Effector CD8-positive, alpha-beta T cell (primary cell): ENCODE measurements at places on chromosomes 2 and 18.

DNA sequence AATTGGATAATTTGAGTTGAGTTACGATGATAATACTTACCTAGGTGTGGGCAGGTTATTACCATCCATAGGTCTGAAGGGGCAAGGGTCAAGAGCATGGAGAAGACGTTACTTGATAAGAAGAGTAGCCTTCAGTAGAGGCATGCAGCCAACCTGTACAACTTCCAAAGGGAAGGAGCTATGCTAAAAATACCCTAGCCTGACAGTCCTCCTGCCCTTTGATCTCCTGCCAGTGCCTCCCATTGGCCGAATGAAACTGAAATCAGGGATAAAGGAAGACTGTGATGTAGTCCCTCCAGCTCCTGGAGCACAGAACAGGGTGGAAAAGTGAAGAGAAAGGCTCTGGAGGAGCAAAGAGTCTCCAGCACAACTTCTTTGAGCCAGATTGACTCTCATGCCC is 487.4 kb downstream of the ADCYAP1 start:
- DNase-seq: no peak

DNA sequence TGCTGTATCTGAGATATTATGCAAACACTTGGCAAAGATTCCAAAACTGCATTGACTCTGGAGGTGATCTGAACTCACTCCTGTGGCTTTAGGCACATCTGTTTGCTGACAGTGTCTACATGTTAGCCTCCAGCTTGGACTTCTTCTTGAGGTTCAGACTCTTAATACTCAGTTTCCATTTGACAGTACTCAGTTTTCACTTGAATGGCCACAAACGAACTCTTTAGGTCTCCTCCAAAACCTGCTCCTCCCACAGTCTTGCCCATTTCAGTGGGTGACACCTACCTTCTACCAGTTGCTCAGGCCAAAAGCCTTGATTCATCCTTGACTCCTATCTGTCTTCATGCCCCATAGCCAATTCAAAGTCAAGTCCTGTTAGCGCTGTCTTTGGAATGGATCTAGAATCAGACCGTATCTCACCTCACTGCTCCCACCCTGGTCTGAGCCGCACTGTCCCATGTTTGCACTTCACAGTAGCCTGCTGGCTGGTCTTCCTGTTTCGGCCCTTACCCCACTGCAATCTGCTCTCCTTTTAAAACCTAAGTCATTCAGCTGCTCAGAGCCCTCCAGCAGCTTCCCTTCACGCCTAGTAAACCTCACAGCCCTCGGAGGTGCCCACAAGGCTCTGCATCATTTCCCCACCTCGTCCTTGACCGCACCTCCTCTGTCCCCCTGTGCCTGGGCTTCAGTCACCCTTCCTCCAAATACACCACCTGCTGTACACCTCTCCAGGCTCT is 10.5 kb downstream of the ATG16L1 start:
- no peak for DNase-seq

DNA sequence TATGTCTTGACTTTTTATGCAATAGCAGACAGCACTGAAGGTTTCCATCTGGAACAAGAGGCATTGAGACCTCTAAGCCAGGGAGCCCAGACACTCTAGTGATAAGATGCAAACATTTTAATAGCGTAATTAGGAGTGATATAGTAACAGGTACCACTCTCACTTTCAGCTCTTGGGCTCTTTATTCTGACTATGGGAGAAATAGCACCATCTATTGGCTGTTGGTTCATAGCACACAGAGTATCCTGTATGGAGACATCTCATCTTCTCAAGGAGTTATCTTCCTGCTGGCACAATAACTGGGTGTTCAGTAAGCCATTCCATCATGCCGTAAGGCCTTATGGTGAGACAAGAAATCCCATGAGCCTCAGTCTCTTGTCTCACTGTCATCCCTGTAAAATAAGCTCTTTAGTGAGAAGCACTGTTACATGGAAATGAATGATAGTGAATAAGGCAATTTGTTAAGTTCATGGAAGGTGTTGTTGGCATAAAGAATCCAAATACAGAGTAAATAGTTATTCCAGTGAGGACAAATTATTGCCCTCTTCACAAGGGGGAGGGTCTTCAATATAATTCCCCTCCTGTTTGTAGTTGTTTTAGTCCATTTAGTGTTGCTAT is 48.3 kb downstream of the THUMPD2 start:
- DNase-seq: no peak

DNA sequence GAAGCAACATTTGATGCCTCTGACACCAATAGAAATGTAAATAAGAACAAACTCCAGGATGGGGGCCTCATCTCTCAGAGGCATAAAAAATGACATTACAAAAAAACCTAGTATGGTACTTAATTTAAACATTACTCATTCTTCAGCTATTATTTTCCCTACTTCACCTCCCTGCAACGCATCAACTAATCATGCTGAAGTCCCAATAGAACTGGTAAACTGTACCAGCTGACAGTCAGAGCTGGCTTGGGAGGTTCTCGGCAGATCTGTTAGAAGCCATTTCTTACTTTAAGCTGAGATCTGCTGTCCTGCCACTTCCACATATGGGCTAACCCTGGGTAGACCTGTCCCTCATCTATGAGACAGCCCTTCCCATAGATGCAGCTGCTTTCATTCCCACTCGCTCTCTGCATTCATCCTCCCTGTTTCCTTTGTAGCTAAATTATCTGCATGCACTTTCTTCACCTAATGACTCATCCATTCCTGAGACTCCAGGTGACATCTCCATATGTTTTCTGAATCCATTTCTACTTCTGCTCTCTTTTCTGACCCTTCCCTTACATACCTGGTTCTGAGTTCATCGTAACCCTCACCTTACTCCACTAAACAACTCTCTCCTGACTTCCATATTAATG is 108.1 kb downstream of the AOX1 start:
- DNase-seq: no peak

DNA sequence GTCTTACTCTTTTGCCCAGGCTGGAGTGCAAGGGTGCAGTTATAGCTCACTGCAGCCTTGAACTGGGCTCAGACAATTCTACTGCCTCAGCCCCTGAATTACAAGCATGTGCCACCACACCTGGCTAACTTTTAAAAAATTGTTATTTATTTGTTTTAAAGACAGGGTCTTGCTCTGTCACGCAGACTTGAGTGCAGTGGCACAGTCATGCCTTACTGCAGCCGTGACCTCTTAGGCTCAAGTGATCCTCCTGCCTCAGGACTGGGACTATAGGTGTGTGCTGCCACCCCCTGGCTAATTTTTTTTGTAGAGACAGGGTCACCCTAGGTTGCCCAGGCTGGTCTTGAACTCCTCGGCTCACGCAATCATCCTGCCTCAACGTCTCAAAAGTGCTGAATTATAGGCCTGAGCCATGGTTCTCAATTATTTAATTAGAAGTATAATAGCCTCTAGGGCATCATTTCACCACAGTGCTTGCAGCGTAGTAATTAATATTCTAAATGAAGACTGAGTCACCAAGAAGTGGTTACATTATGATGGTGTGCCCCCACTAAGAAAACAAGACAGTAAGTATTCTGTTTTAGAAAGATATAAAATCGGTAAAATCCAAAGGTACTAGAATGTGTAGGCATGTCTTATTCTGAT is 69.6 kb downstream of the EML4 start:
- peak; percentile 1 for DNase-seq

DNA sequence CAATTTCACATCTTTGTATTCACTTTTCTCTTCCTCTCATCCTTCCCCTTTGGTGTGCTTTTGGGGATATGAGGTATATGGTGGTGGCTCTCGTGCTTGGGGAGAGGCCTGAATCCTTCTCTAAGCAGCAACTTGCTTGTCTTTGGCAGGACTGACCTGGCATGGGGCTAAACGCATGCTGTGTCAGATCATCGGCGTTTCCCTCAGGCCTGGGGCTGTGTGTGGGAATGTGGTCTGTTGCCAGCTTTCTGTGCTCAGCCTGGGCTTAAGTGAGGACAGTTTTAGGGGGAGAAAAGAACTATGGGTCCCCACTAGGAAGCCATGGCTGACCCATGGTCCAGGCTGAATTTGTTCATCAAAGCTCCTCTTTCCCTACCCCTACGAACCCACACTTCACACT is 60.7 kb downstream of the TET3 start:
- no peak for DNase-seq

GRCh38 chr2:219228041-219228910 is 1.2 kb downstream of the ATG9A start:
- no peak for DNase-seq

DNA sequence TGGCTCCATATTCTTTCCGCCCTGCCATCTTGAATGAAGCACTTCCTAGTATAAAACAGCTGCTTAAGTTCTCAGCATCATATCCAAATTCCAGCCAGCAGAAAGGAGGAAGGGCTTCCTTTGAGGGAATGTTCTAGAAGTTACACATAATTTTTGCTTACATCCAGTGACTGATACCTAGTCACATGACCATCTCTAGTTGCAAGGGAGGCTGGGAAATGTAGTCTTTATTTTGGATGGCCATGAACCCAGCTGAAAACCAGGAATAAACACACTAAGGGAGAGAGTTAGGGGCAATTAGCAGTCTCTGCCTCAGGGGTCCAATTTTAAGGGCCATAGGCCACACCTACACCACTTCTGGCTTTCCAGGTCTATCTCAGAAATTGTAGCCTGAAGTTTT is 57.8 kb upstream of the LMAN1 start:
- no peak for DNase-seq

DNA sequence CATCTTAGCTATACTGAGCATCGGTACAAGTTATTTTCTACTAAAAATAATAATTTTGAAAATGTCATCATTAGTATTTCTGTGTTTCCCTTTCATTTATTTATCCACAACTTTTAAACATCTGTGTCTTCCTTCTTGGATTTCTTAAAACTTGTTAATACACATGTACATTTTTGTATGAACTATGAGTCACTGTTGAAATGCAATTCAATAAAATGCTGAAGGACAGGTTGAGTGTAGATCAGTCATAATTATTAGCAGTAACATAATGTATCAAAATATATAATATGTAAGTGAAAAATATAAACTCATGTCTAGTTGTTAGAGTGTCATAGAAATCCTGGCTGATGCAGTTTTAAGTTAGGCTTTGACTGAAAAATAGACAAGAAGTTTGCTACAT is 115.9 kb downstream of the MEIS1 start:
- no peak for DNase-seq

DNA sequence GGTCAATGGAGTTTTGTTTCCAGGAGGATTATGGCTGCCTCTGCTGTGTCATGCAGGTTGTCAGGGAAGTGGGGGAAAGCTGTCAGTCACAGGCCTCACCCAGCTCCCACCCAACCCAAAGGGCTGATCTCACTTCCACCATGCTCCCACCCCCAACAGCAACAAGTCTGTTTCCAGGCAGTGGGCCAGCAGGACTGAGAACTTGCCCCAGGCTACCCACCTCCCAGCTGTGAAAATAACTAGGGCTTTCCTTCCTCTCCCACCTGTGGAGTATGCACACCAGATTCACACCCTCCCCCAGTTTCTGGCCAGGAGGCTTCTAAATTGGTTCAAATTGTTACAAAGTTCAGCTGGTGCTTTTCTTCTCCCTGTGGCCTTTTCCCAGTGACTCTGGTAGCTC is 95.6 kb upstream of the ACVR1 start:
- DNase-seq: no peak

DNA sequence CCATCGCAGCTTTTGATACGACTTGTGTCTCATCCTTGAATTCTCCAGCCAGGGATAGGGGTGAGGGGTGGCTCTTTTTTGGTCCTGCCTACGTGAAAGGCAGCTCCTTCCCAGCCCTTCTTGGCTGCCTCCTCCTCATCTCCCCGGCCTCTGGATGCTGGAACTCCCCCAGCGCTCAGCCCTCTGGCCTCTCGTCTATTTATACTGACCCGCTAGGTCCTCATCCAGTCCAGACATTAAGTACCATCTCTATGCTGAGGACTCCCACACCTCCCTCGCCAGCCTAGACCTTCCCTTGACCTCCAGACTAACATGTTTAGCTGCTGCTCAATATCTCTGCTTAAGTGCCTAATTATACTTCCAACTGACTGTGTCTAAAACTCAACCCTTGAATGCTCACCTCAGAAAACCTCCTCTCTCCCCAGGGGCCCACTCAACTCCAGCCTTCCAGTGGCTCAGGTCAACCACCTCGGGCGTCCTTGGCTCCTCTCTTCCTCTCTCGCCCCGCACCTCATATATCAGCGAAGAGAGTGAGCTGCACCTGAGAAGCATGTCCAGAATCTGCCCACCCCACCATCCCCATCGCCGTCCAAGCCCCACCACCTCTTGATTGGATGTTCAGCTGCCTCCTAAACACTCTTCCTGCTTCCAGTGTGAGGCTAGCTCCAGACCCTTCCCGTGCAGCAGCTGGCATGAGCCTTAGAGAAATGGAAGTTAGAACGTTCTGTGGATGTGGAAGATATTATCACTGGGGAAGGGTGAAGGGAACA is 34.8 kb downstream of the TOGARAM2 start:
- no peak for DNase-seq

DNA sequence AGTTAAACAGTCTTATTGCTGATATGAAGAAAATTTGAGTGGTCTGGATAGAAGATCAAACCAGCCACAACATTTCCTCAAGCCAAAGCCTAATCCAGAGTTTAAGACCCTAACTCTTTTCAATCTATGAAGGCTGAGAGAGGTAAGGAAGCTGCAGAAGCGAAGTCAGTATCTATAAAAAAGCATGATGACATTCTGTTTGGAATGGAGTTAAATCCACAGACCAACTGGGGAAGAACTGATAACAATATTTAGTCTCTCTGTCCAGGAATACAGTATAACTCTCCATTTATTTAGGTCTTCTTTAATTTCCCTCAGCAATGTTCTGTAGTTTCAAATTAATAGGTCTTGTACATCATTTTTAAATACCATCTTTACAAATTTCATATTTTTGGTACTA is 16.0 kb downstream of the PIGN start:
- no peak for DNase-seq

DNA sequence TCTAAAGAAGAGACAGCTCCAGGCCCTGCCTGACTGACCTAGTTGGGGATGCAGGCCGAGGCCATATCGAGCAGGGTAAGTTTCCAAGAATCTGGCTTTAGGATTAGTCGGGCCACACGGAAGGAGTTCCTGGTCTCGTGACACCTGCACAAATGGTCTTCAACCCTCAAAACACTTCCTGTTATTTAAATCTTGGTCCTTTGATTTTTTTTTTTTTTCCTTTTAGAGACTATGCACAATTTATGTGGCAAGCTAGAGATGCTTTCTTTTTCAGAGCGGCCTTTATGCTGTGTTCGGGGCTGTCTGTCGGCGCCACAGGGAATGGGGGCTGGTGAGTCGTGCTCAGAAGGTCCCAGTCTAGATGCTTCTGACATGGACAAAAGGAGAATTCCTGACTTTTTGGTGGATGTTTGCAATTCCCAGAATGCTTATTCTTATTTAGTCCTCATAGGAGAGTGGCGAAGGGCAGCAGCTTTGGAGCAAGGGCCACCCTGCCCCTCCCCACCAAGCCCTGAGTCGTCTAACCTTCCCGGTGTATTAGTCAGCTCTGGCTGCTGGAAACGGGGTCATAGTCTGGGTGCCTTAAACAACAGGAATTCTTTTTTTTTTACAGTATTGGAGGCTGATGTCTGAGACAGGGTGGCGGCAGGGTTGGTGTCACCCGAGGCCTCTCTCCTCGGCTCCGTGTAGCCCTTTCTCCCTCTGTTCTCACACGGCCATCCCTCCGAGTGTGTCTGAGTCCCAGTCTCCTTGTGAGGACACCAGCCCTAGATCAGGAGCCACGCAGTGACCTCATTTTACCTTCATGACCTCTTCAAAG is 27.4 kb downstream of the HPCAL1 start:
- peak; percentile 19 for DNase-seq

- DNase-seq: no peak
These were observed 38.5 kb downstream of the THAP4 start for GRCh38 chr2:241598487-241598886.

GRCh38 chr2:177474998-177475397 is 82.4 kb downstream of the AGPS start:
- no peak for DNase-seq

GRCh38 chr2:174660984-174661675 is 63.5 kb upstream of the WIPF1 start:
- no peak for DNase-seq

GRCh38 chr2:37083873-37084794 is at the start of the genes GPATCH11 and HEATR5B:
GPATCH11 (plus strand) TSS chr2:37084518; CDS start chr2:37088382, 3,864 bp downstream.
HEATR5B (minus strand) TSS chr2:37084372; CDS start chr2:37083414, 958 bp downstream.
- DNase-seq: peak; percentile 90
